T-helper 2 cell treated with Interferon-gamma antibody and Interleukin-4, amounts not matched to agents 5 μg/mL and 100 μg/mL, for 36 hours (primary cell): ENCODE measurements at places on chromosomes 6 and 20.

DNA sequence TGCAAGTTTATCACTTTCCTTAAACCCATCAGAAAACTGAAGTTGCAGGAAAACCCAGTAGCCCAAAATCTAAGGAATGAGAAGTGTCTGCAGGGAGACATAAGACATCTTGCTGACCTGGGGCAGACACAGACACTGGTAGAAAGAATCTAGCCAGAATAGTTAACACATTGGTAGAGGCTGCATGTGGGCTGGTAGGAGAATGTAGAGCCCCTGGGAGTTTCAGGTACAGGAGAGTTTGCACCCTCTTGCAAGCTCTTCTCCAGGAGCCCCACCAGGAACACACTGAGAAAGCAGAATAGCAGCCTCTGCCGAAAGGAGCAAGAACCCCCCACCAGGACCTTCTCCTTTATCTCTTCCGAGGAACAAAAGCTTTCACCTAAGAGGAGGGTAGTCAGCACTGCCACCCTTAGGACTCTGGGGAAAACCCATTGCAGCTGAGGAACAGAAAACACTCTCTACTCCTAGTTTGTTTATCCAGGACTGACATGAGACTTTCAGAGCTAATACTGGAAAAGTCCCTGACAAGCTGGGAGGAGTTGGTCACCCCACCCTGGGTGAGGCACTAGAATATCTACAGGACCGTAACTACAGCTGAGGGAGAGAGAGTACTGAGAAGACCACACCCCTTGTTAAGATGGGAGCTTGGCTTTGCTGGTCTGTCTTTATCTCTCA lies 10.5 kb upstream of the OGFRL1 start:
- no peak for DNase-seq

DNA sequence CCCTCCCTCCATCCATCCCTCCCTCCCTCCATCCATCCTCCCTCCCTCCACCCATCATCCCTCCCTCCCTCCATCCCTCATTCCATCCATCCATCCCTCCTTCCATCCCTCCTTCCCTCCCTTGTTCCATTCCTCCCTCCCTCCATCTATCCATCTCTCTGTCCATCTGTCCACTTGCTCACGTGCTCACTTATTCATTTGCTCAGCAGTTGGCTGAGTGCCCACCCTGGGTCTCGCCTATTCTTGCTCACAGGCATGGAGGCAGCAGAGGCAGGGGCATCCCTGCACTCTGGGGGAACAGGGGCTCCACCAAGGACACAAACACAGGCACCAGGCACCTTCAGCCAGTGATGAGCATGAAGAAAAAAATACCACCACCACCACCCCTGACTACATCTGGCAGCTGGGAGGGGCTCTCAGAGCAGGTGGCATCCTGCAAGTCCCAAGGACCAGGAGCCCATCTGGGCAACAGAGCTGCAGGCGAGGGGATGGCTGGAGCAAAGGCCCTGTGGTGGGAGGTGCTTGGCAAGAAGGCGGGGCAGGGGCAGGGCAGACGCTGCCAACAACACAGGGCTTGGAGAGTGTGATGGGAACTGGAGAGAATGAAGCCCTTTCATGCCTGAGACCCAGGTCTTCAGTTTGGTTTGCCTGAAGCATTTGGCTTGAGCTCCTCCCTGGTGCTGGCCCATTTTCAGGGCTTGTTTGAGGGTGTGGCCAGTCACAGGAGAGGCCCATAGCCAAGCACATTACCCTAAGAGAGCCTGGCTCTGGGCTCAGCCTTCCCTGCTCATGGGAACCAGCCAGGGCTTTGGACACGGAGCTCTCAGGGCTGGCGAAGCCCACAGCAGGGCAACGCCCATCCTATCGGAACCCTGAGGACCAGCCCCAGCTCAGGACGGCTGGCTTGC lies 40.2 kb upstream of the MRGBP start:
- DNase-seq = no peak

DNA sequence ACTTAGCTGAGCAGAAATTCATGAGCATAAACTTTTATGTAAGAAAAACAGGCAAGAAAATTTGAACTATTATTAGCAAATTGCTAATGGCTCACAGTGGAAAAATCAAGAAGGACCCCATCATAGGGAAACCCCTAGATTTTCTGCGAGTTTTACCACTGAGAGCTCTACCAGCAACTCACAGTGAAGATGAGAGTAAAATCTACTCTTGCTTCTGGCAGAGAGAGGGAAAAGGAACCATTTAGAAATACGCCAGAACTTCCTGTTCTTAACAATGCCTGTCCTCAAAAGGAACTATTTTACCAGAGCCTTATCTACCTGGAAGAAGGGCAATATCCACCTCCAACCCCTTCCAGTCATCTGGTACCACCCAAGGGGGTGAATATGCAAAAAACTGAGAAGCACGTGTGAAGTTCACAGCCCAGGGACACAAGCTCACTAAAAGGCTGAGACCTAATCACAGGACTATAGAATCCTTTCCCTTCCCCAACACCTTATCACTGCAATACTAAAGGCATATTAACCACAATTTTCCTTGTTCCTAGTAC lies 34.4 kb upstream of the ASF1A start:
- DNase-seq = no peak

- DNase-seq = no peak
Measured at GRCh38 chr6:87200469-87201175, 45.3 kb downstream of the ZNF292 start.

DNA sequence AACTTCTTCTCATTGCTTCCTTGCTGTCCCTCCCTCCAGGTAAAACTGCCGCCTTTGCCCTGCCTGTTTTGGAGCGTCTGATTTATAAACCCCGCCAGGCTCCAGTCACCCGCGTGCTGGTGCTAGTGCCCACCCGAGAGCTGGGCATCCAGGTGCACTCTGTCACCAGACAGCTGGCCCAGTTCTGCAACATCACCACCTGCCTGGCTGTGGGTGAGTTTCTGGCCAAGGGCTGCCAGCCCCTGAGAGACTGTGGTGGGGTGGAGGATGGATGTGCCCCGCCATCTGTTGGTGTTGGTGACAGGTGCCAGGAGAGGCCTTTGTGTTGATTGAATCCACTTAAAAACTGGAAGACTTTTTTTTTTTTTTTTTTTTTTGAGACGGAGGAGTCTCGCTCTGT lies 9.5 kb downstream of the DDX27 start:
- DNase-seq = no peak

GRCh38 chr20:8545212-8545611 lies 413.1 kb downstream of the PLCB1 start:
- DNase-seq = no peak

- no peak for DNase-seq
Measured at GRCh38 chr6:153090241-153090930, 40.7 kb downstream of the RGS17 start.

GRCh38 chr6:78438135-78438534 lies 429.2 kb upstream of the IRAK1BP1 start:
- DNase-seq = no peak

DNA sequence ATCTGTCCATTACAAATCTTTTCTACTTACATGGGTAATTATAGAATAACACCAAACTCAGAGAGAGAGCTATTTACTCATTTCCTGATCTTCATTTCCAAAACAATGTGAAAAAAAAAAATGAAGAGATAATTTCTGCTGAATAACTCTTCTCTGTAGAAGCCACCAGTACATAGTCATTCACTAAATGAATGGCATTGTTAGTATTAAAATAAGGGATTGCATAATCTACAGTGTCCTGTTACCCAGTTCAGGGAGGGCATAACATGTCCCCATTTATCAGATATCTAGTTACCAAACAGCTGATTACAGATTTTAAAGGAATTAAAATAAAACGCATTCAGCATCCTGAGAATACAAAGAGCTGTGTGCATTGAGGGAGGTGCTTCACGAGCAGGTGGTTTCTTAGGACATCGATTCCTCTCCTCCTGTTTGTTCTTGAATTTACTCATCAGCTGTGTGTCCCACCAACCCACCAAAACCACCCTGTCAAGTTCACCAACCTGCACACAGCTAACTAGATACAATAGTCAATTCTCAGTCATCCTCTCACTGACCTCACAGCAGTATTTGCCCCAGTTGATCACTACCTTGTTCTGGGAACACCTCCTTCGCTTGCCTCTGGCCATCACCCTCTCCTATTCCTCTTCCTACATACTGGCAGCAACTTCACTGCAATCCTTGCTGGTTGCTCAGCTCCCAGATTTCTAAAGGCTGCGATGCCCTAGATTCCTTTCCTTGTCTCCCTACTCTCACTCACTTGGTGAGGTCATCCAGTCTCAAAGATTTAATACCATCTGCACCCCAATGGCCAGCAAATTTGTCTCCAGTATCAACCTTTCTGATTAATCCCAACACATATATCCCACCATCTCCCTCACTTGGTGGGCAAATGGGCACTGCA lies 18.7 kb downstream of the CNKSR3 start:
- DNase-seq = no peak
